Stimulated activated CD8-positive, alpha-beta memory T cell treated with anti-CD3 and anti-CD28 coated beads, Interleukin-15, amount 100 ng/mL, for 24 hours (primary cell): ENCODE measurements at places on chromosomes 6 and 20.

DNA sequence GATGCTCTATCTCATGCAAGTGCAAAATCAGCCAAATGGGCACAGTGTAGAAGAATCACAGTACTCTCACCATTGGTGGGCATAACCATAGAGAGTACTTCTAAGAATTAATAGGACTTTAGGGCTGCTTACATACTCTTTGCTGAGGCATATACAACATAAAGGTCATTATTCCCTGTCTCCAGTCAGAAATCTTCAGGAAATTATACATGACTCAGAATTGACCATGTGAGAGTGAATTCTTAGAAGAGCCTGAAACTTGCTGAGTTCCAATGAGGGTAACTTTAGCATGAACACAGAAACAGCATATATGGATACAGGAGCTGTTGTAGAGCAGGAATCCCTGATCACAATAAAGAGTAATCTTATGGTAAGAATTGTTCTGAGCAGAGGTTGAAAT, 498.7 kb downstream of the TENT5A start:
- no peak for DNase-seq

- DNase-seq = no peak
These were observed 23.9 kb downstream of the ZKSCAN8 start for GRCh38 chr6:28165563-28165962.

DNA sequence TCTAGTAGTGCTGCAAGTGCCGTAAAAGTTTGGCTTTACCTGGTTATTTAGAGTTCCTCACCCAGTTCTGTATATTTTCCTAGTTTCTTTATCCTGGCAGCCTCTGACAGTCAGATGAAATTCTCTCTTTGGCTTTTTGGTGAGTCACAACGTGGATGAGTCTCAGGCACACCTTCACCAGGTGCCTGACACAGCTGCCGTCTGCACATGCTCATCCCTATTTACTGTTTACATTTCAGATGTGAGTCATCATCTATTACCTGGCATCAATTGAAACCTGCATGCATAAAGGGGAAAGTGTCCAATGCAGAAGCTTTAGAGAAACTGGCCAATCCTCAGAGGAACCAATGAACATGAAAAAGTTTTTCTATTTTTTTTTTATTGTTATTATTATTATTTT, 33.3 kb upstream of the ADGRF4 start:
- DNase-seq = no peak

DNA sequence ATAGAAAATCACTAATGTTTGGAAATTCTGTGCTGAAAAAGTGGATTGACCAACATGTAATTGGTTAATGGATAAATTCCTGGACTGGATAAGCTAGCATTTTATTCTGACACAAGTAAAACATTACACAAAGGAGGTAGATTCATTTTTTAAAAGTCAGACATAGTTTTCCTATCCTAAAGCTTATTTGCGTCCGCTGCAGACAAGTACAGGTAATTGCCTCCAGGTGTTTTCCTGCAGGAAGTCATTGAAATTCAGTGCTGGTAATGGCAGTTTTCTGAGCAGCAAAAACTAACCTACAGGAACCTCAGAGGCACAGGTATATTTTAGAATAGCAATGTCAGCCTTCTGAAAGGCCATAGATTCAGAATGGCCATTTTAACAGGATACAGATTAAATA, 20.0 kb upstream of the HIVEP1 start:
- no peak for DNase-seq

DNA sequence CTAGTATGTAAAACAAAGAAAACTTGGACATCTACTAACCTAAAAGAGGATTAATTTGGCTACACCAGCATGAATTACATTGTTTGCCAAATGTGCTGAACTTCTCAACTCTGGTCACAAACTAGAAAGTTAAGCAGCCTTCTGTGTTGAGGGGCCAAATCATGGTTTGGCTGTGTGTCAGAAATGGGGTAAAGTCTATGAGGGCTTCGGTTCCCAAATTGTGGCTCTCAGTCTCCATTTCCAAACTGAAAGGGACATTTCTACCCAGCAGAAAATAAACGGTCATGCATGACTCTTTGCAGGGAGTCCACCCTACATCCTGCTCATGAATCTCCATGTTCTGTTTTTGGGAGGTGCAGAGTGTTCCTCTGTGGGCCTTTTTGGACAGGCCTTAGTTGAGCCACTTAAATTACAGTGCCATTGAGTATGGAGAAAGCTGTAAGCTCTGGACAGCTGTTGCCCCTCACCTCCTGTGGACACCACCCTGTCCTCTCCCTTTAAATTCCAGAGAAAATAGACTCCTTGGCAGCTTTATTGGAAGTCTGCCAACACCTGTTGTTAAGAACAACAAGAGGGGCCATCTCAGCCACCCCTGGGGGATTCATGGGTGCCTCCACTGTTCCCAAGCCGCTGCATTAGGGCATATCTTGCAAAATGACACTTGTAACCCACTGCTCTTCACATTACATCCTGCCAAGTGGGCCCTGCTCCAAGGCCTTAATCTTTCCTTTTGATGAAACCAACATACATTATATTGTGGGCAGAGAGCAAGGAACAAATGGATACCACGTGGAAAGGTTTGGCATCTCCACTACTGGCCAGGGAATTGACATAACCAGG, 27.5 kb upstream of the SNRPC start:
- DNase-seq = no peak

- DNase-seq = no peak
These were observed 5.4 kb downstream of the BMP6 start for GRCh38 chr6:7731294-7731693.

GRCh38 chr20:18363708-18364107, 75.4 kb downstream of the ZNF133 start:
- no peak for DNase-seq

DNA sequence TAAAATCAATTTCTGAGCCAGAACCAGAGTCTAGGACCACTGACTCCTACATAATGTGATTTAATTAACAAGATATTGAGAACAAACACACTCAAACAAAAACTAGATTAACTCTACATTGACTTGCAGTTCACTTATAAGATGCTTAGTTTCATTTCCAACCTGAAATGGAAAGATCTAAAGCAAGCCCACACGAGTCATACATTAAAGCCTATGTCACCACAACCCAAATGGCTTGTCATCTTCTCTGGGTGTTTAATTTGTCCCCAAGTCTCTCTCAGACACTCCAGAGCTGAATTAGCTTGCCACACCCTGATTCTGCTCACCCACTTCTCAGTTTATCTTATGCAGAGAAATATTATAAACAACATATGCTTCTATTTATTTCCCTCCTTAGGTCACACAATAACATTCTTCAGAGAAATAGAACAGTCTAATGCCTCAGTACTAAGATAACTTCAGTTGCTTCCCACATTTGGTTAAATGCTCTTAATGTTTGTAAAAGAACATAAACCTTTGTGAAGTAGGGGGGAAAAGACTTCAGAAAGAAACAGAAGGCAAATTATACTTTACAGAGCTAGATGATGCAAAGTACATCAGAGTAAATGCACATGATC, 8.8 kb upstream of the FBXO30 start:
- no peak for DNase-seq

DNA sequence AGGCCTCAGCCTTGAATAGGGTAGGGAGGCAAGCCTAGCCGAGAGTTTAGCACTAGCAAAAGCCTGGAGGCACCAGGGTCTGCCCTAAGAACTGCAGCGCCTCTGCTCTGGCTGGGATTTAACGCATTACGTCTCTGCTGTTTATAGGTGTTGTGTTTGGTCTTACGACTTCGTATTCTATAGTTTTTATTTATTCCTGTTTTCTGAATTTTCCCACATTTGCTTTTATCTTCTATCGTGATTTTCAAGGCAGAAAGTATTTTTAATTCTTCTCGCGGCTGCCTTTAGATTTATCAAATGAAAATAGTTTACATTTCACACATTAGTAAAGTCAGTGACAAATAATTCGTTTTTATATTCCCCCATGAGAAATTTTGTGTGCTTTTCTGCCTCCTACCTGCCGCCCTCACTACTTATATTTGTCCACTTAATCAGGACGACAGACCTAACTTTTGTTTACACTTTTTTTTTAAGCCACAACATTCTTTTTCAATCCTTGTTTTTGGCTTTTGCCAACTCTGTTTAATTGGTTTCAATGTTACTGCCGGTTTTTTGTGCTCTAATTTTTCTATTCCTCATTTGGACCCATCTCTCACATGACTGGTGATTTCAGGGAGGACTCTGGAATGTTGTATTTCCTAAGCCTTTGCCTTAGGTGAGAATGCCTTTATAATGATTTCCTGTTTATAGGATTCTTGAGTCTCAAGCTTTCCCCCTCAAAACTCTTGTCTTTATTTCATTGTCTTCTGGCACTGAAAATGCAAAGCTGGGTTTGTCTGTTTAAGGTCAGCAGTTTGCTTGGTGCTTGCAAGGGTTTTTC, 1.3 kb upstream of the LZTS3 start:
- DNase-seq = no peak

DNA sequence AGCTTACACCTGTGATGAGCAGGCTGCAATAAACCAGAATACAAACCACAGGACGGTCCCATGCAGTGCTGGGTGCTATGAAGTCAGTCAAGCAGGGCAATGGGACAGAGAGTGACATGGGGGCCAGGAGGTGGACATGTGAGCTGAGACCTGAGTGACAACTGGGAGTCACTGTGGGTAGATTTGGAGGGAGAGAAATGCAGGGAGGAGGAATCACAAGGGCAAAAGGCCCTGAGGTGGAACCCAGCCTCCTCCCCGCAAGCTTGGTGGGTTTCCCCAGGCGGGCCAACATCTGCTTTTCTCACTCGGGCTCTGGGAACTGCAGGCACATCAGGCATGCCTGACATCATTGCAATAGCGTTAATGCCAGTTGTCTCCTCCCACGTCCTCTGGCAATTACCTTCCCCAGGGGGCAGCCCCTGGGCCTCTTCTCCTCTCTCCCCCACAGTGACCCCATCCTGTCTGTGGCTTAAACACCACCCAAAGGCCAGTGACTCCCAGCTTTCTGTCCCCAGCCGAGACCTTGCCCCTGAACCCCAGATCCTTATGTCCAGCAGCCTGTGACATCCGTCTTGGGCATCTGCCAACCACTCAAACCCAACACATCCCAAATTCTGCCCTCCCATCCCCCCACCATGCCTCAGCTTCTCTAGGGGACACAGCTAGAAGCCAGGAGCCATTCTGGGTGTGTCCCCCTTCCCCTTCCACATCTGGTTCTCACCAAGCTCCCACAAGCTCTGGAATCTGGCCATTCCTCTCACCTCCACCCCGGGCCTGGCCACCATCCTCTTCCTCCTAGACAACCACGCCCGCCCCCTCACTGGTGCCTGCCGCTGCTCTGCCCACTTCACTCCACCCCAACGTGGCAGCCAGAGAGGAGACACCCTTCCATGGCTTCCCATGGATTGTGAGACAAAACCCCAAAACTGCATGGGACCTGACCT, 28.2 kb downstream of the PDRG1 start:
- no peak for DNase-seq

DNA sequence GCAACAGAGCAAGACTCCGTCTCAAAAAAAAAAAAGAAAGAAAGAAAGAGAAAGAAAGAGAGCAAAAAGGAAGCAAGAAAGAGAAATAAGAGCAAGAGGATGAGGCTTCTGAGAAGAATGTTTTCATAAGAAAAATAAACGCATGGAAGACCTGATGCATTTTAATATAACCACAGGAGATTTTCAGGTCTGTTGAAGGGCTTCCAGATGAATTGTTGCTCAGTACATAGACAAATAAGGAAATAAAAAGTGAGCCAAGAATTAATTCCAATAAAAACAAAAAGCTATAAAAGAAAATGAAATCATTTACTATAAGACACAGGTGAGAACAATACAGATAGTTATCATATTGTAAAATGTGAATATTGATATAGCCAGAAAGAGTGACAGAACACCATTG, 43.5 kb downstream of the PERP start:
- DNase-seq = no peak

GRCh38 chr6:5681480-5681879, 325.2 kb downstream of the NRN1 start:
- DNase-seq = no peak

GRCh38 chr6:20438462-20439070, 36.9 kb downstream of the E2F3 start:
- DNase-seq = no peak

DNA sequence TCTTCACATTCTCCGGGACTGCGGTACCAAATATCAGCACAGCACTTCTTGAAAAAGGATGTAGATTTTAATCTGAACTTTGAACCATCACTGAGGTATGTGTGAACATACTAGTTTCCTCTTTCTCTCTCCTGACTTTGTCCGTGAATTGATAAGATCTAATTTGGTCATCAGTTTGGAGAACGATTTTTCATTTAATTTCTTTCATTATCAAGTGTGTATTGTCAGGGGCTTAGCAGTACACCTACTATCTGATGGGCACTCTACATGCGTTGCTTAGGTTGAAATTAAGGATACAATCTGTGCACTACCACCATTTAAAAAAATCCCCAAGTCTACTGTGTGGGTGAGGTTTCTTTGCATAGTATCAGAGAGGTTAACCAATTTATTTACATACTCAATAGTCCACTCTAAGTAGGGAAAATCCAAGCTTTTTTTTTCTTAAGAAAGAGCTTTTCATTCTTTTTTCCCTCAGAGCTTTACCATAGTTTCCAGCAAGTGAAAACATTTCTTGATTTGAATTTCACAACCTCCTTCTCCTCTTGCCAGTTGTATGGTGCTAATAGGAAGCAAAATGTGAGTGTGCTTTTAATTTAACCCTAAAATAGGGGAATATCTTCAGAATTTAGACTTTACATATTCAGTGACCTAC, 105.4 kb upstream of the ESR1 start:
- no peak for DNase-seq

- peak; percentile 13 for DNase-seq
These were observed 55.7 kb upstream of the SLC23A2 start for GRCh38 chr20:5056801-5057599.

DNA sequence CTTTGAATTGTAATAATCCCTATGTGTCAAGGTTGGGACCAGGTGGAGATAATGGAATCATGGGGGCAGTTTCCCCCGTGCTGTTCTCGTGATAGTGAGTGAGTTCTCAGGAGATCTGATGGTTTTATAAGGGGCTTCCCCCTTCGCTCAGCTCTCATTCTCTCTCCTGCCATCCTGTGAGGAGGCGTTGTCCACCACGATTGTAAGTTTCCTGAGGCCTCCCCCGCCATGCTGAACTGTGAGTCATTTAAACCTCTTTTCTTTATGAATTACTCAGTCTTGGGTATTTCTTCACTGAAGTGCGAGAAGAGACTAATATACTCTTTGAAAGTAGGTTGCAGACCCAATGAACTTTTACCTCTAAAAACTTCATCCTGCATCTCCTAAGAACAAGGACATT, 39.2 kb upstream of the KCNG1 start:
- DNase-seq = no peak

- no peak for DNase-seq
These were observed 9.9 kb downstream of the CCDC167 start for GRCh38 chr6:37489697-37490336.

GRCh38 chr6:135871878-135872277, 20.4 kb downstream of the PDE7B start:
- no peak for DNase-seq

DNA sequence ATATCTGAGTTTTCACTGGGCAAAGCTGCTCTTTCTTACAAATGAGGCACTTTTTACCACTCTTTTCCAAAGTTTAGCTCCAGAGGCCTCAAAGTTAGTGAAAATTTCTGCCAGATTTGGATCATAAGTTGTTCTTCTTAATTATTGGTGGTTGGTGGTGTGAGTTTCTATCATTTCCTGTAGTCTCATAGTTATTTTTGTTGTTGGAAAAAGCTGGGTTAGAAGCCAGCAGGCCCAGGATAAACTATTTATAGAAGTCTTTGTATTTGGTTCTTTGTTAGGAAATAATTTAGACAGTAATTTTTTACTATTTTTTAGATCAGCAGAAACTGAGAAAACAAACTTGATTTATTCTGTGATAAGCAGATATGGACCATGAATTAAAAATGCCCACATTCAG, 10.6 kb downstream of the PFDN4 start:
- DNase-seq = no peak

- no peak for DNase-seq
These were observed 15.3 kb upstream of the C6orf58 start for GRCh38 chr6:127561660-127562059.
